ENCODE measurements at places on chromosomes 4 and X.
A peak's percentile ranks its signal among the peaks of the same experiment; 100 is the strongest.

DNA sequence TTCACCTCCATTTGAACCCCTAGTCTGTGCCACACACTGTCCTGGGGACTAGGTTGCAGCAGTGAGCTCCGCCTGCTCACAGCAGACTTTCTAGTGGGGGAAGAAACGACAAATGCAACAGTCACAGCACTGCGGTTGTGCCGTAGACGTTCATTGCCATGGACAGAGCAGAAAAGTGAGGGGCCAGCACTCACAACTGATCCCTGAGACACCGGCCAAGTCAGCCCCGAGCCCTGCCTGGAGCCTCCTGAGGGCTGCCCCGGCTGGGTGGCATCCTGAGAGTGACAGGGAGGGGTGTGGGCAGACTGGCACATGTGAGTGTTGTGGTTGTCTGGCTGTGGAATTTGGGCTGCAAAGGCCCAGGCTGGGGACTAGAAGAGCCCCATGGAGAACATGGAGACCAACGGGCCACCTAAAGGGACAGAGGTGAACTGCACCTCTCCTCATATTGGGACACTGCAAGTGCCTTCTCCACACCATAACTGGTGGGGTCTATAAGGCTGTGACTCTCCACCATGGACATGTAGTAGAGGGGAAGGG, 4.6 kb downstream of the DUSP9 start:
- DNase-seq: no peak

GRCh38 chr4:110902500-110902899, 279.6 kb upstream of the PITX2 start:
- no peak for DNase-seq

DNA sequence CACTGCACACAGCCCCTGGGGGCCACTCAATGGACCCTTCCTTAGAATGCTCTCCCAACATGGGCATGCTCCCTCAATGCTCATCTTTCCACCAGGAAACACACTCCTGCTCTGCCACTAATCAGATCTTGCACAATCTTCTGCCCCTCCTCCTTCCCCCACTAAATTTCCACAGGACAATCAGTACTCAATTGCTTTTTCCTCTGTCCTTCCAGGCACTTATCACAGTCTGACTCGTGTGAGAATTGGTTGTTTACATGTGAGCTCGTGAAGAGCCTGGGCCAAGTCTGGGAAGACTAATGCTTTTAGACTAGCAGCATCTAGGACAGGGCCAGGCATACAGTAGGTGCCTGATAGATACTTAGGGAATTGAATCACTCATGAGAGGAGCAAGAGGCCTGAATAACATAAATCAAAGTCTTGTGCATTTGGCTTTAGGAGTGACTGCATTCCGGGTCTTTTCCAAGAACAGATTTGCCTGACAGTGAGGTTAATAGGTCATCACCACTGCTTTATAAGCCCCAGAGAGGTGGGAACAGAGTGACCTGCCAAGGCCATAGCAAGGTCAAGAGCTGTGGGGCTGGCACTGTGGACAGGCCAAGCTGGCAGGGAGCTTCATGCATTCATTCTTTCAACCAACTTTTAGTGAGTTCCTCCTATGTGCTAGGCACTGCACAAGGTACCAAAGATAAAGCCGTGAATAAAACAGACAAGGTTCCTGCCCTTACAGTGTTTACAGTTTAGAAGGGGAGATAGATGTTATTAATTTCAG, 55.0 kb downstream of the PRPS1 start:
- no peak for DNase-seq

DNA sequence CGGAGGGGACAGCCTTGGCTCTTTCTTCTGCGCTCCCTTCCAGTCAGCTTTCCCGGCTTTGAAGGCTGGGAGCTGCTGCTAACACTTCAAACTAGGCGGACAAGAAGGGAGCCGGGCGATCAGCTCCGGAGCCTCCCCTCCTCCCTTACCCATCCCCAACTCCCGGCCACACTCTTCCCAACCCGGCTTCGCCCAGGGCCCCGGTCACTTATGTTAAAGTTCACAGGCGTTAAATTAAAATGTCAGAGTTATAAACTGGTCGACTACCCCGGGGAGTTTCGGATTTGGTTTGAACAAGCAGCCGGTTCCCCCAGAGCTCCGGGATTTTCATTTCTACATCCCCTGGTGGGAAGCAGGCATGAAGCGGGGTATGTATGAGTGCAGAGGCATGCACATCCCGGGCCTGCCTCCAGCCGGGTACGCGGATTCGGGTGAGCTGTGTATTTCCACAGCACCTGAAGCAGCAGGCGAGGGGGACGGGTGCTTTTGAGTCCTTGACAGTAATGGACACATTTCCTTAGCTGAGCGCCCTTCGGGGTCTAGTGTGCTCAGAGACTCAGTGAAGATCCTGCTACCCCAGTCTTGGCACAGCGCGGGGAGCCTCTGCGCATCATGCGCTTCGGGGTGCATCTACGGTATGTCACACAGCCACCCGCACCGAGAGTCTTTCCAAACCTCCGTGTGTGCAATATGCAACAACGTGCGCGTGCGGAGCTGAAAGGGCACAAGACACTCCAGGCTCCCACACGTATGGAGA, 880 bp downstream of the UNC5C start:
- no peak for DNase-seq

- no peak for DNase-seq
Observed at GRCh38 chr4:41638866-41639265, 100.9 kb downstream of the LIMCH1 start.

DNA sequence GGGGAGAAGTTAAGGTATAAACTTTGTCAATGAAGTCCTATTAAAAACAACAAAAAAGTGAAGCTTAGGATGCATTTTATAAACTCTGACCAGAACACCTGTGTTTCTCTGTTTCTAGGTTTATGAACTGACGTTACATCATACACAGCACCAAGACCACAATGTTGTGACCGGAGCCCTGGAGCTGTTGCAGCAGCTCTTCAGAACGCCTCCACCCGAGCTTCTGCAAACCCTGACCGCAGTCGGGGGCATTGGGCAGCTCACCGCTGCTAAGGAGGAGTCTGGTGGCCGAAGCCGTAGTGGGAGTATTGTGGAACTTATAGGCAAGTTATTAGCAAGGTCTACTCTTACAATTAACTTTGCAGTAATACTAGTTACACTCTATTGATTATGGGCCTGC, 46.6 kb downstream of the HTT start:
- no peak for DNase-seq

GRCh38 chr4:1403591-1404572, 2.4 kb downstream of the NKX1-1 start:
- no peak for DNase-seq

- DNase-seq: no peak
Observed at GRCh38 chr4:46387956-46388355, 2.0 kb downstream of the GABRA2 start.

- DNase-seq: no peak
Observed at GRCh38 chr4:13059019-13059418, 425.1 kb downstream of the RAB28 start.

DNA sequence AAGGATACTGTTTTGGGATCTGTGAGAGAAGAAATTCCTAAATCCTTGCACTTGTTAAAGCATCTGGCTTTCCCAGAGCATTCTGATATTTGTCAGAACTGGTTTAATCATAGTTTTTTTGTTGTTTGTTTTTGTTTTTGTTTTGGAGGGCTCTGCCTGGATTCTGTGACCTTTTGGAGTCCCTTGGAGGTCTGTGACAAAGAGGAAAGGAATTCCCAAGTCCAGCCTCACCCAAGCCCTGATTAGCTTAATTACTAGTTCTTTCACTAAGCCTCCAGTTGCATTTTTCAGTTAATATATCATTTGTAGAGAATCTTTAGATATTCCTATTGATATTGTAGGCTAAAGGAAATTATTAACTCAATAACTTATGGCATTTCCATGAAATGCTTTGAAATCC, 711 bp downstream of the ACE2 start:
- DNase-seq: no peak

GRCh38 chrX:151679798-151680402, 15.4 kb upstream of the PRRG3 start:
- no peak for DNase-seq

GRCh38 chr4:122577808-122578781, 42.8 kb downstream of the IL21 start:
- peak; percentile 63 for DNase-seq

- DNase-seq: no peak
Observed at GRCh38 chr4:110034026-110034393, 121.3 kb downstream of the EGF start.

DNA sequence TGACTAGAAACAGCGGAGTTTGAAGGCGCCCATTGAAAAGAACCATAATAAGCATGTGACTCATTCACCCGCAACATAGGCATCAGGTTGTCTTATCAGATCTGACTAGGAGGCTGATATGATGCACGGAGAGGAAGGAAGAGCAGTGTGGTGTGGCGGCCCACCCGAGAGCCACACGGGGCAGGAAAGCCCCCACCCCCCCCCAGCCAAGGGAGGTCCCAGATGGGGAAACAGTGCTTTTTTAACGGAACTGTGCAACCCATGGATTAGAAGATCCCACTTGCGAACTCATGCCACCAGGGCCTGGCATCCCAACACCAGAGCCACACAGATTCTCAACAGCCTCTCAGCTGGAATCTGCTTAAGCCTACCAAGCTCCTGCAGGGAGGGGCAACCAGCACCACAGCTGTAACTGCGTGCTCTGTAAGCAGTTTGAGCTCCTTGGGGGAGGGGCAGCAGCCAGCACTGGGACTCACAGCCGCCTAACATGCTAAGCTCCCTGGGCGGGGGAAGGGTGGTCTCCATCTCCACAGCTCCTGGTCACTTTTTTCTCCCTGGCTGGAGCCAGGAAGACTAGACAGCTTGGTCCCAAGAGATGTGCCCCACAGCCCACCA, 466.2 kb downstream of the PDGFC start:
- no peak for DNase-seq

- DNase-seq: no peak
Observed at GRCh38 chrX:79506001-79506400, 138.9 kb upstream of the ITM2A start.

DNA sequence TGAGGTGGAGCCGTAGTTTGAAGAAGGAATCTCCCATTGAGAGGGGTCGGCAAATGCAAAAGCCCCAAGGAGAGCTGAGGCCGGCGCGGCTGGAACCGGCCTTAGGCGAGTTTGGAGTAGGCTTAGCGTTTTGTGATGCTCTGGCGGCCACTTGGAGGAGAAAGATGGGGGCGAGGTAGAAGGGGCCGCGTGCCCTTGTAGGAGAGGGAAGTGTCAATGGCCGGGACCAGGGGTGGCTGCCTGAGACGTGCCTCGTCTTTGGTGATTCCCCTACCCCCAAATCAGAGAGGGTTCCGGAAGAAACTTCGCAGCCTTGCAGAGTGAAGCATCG, 11.7 kb downstream of the MSX1 start:
- DNase-seq: no peak

DNA sequence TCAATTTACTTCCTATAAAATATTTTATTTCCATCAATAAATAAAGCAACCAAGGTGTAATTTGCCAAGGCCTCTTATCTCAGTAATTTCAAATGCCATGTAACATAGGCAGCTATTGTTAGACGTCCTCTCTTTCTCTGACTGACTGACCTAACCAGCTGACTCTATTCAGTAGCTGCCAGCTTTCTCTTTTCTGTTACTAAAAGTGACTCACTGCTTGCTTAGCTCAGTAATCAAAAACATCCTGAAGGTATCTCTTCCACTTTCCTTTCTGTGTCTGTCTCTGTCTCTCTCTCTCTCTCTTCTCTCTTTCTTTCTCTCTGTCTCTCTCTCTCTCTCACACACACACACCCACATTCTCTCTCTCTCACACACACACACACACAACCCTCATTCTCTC, 134.2 kb downstream of the SPOCK3 start:
- DNase-seq: peak; percentile 13

DNA sequence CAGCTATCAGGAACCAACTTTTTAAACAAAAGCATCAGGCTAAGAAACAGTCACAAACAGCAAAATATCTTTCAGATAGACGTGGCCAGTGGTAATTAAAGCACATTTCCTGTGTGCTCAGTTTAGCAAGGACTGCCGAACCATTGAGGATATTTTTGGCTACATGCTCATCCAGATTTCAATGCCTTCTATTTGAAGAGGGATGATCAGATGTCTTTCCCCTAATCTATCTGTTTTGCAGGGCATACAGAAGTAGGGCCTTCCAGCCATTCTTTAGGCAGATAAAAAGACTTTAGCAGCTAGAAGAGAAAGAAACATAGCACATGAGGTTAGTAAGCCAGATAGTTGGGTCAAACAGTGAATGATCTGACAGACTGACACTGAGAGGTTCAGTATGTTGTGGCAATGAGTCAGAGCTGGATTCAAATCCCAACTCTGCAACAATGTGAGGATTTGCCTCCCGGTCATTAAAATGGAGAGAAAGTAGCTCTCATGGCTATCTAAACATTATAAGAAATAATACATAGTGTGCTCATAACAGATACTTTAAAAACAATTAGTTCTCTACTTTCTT, 100.0 kb upstream of the PRKG2 start:
- no peak for DNase-seq

DNA sequence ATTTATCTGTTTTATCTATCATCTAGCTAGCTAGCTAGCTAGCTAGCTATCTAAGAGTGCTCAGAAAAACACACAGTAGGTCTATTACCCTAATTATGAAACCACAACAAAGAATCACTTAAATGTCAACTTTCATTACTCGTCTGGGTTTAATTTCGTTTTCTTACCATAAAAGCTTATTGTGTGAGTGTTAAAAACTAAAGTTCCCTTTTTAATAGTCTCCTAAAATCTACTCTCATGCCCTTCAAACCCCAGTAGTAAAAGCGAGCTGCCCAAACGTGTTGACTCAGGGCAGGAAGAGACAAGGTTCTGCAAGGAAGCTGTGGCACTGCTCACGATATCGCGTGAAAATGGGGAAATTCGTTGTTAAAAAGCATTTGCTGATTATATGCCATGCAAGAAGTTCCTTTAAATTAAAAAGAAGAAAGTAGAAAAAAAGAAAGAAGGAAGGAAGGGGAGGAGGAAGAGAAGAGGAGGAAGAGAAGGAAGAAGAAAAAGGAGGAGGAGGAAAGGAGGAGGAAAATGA, 595 bp downstream of the MBNL3 start:
- no peak for DNase-seq

GRCh38 chr4:81326581-81326980, 111.6 kb upstream of the PRKG2 start:
- no peak for DNase-seq

DNA sequence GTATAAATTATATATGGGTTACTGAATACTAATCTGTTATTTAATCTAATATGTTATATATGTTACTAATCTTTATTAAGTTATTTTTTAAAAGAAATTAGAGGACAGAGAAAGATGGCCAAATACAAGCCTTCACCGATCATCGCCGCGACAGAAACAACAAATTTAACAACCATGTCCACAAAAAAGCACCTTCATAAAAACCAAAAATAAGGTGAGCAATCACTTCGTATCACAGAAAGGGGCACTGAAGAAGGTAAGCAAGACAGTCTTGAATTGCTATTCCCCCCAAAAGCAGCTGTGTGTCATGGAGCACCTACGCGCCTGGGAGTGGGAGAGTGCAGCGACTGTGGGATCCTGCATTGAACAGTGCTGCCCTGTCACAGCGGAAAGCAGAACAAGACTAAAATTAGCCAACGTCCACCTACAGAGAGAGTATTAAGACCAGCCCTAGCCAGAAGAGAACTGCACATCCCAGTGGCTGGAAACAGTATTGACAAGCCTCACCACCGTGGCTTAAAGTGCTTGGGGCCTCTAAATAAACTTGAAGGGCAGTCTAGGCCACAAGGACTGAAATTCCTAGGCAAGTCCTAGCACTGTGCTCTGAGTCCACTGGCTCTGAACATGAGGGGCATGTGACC, 38.5 kb downstream of the LRBA start:
- no peak for DNase-seq

Measured in HTR-8/SVneo (cell line).